ENCODE measurements at places on chromosomes 13 and 19. TPM values are rescaled to one million over a fixed set of nuclear protein-coding genes. Genes with fewer than 3 reads are reported as not detected.

DNA sequence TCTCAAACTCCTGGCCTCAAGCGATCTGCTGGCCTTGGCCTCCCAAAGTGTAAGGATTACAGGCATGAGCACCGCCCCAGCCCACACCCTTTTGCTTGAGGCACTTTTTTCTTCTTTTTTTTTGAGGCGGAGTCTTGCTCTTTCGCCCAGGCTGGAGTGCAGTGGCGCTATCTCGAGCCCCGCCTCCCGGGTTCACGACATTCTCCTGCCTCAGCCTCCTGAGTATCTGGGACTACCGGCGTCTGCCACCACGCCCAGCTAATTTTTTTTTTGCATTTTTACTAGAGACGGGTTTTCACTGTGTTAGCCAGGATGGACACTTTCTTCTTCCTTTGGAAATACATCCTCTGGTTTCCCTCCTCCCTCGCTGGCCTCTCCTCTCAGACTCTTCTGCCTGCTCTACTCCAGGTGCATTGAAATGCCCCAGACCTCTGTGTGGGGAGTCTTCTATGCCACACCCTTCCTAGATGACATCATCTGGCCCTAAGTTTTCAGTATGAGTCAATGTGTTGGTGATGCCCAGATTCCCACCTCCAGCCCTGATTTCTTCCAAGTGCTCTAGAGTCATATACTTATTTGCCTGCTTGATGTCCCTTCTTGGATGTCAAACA is 20.7 kb upstream of the TPT1 start:
- no peak for DNase-seq

- DNase-seq: no peak
Measured at GRCh38 chr19:13207237-13207845, 57.1 kb downstream of the IER2 start.

DNA sequence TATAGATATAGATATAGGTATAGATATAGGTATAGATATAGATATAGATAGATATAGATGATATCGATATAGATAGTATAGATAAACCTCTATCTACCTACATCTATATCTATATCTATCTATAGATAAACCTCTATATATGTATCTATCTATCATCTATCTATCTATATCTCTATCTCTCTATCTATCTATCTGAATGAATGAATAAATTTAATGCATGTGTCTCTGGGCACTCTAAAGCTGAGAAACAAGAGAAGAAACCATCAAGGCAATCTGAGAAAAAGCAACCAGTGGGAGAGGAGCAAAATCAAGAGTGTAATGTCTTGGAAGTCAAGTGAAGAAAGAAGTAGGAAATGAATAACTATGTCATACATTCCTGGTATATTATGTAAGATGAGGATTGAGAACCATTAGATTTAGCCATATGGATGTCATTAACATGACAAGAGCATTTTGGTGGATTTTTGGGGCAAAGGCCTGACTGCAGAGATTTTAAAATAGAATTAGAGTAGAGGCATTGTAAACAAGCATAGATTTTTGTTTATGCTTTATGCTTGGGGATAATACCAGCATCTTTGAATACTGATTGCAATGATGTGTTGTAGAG is 1262.7 kb upstream of the MIR17HG start:
- DNase-seq: no peak

- no peak for DNase-seq
Measured at GRCh38 chr19:46718157-46718933, 1.4 kb upstream of the PRKD2 start.

- no peak for DNase-seq
Measured at GRCh38 chr19:32268381-32268780, 77.0 kb upstream of the ZNF507 start.

DNA sequence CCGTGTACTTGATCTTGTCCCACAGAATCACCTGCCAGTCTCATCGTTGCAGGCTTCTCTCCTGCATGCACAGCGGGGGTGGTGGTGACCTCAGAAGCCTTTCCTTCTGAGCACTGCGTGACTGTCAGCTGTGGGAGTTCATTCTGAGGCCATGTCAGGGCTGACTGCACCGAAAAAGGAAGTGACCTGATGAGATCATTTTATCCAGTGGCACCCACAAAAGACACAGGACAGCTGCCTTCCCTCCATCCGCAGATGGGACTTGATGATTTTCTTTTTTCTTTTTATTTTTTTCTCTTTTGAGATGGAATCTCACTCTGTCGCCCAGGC is 89.7 kb downstream of the RAB20 start:
- peak; percentile 43 for DNase-seq

GRCh38 chr13:114154476-114154875 is 22.1 kb upstream of the RASA3 start:
- DNase-seq: no peak

DNA sequence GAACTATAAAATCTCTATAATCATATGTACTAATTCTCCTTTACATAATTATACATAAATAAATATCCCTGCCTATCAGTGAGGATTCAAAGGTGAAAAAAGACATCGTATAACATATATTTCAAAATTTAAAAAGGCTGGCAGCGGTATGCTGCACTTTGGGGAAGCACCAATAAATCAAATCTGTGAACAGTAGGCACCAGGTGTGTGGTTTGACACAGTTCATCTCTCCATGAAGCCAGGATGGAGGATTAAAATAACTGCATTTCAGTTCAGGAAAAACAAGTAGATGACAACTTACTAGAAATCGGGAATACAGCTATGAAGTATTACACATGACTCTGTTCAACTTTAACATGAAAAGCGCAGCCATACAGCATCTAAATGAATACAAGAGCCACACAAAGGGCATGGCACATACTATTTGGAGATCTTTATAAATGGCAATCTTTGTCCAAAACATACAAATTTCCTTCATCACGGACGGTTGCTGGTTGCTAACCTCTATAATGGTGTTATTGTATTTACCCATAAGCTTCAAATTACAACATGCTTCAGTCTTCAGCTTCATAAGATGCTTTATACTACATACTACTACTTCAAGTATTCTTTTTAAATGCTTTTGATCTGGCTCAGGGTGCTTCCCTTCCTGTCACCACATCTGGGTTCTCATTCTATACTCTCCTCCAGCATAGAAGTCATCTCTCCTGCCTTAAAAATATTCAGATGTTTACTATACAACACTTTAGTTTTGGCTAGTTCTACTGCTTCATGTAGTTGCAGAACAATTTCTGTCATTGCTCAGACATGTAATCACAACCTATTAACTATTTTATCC is 128.7 kb downstream of the KLF12 start:
- no peak for DNase-seq

DNA sequence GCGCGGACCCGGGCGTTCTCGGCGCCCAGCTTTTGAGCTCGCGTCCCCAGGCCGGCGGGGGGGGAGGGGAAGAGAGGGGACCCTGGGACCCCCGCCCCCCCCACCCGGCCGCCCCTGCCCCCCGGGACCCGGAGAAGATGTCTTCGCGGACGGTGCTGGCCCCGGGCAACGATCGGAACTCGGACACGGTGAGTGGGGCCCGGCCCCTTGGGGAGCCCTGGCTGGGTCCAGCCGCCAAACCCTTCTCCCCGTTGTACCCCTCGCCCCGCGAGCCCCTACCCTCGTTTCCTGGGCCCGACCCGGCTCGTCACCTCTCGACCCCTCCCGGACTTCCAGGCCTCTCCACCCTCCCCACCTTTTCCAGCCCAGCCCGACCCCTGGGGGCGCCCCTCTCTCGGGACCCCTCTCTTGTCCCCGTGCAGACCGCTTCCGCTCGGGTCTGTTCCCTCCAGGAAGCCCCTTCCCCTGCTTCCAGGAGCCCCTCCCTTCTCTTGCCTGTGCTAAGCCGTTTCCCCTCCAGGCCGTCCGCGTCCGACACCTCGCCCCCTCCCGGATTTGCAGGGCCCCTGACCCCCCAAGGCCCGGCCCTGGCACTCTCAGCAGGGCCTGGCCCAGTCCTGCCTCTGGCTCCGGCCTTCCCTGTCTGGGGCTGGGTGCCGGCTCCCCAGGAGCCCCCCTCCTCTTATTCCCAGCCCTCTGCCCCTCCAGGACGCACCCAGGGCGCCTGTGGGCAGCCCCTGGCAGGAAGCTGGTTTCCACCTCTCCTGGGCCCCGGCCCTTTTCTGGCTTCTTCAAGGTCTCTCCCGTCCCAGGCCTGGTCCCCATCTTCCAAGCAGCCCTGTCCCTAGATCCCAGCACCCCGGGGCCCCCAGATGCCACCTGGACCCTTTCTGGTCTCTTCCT is 632 bp downstream of the MARK4 start:
- peak; percentile 80 for DNase-seq

- no peak for DNase-seq
Measured at GRCh38 chr13:114152285-114152645, 19.8 kb upstream of the RASA3 start.

- no peak for DNase-seq
Measured at GRCh38 chr19:40155749-40156265, 35.4 kb upstream of the MAP3K10 start.

C19orf73 gene
- polyA plus RNA-seq: 3.9 TPM

TNFSF11 gene
- not detected for polyA plus RNA-seq

PRDX2 gene
- polyA plus RNA-seq: 664 TPM

LINGO3 gene
- polyA plus RNA-seq: not detected

SIAH3 gene
- 0.41 TPM for polyA plus RNA-seq
